ENCODE measurements at places on chromosomes 11 and 22.

DNA sequence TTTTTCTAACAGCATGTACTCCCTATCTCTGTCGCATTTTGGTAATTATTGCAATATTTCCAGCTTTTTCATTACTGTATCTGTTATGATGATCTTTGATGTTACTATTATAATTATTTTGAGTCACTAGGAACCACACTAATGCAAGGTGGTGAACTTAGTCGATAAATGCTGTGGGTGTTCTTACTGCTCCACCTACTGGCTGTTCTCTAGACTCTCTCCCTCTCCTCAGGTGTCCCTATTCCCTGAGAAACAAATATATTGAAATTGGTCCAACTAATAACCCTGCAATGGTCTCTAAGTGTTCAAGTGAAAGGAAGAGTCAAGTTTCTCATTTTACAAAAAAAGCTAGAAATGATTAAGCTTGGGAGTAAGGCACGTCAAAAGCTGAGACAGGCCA lies 10.5 kb downstream of the ARL14EP start:
- DNase-seq, result no peak

- DNase-seq, result no peak
These were observed 459.9 kb upstream of the CADM1 start for GRCh38 chr11:115964091-115964490.

DNA sequence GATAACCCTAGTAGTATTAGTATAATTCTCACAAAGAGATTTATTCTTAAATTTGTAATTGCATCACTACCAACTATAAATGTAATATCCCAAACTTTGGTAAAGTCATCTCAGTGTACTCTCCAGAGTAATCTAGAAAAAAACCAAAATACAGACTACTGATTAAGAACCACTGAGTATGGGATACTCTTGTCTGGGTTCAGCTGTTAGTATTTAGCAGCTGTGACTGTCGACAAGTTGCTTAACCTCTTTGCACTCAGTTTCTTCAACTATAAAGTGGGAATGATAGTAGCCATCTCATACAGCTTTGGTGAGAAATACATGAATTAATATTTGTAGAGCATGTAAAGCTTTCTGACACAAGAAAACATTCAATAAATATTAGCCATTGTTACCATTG lies 35.3 kb downstream of the C11orf65 start:
- DNase-seq, result no peak

- no peak for DNase-seq
These were observed 142.0 kb downstream of the TRIM29 start for GRCh38 chr11:119995730-119996491.

- DNase-seq, result no peak
These were observed 38.1 kb upstream of the CALCB start for GRCh38 chr11:15035283-15035682.

GRCh38 chr11:63380130-63380529 lies 10.5 kb downstream of the SLC22A9 start:
- DNase-seq, result no peak

- no peak for DNase-seq
These were observed 92.9 kb upstream of the SLC22A12 start for GRCh38 chr11:64498136-64498535.

- peak; percentile 63 for DNase-seq
These were observed 10.3 kb downstream of the PARVG start for GRCh38 chr22:44191036-44191454.

GRCh38 chr11:85661972-85662664 lies 2.8 kb downstream of the CREBZF start:
- no peak for DNase-seq

GRCh38 chr22:37032134-37032534 lies 12.6 kb downstream of the MPST start:
- DNase-seq, result no peak

- no peak for DNase-seq
These were observed 40.7 kb downstream of the MOB2 start for GRCh38 chr11:1445741-1446445.

DNA sequence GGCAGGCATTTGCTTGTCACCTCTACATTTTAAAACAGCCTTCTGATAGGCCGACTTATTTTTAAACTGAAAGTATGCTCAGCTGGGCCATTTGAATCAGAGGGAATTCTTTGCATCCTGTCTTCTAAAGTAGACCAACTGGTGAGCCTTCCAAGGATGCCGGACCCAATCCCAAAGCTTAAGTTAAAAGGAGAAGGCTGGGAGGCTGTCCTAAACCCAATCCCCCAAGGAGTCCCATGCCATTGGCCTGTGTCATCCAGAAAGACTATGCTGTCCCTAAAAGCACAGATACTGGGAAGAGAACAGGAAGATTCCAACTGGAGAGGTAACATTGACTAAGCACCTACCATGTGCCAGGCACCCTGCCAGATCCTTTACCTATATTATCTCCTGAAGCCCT lies 18.0 kb downstream of the TENM4 start:
- no peak for DNase-seq

GRCh38 chr22:30910358-30910757 lies 58.2 kb downstream of the MORC2 start:
- DNase-seq, result no peak

- DNase-seq, result no peak
These were observed 101.3 kb upstream of the GAL start for GRCh38 chr11:68583041-68583446.

GRCh38 chr11:2319791-2320472 lies 18.1 kb downstream of the TSPAN32 start:
- no peak for DNase-seq

GRCh38 chr11:104774578-104774977 lies 123.7 kb downstream of the CASP12 start:
- no peak for DNase-seq

GRCh38 chr22:19880786-19881569 lies 26.3 kb upstream of the GNB1L start:
- DNase-seq, result no peak

GRCh38 chr11:46332568-46333393 lies 14.5 kb upstream of the DGKZ start:
- DNase-seq, result no peak

DNA sequence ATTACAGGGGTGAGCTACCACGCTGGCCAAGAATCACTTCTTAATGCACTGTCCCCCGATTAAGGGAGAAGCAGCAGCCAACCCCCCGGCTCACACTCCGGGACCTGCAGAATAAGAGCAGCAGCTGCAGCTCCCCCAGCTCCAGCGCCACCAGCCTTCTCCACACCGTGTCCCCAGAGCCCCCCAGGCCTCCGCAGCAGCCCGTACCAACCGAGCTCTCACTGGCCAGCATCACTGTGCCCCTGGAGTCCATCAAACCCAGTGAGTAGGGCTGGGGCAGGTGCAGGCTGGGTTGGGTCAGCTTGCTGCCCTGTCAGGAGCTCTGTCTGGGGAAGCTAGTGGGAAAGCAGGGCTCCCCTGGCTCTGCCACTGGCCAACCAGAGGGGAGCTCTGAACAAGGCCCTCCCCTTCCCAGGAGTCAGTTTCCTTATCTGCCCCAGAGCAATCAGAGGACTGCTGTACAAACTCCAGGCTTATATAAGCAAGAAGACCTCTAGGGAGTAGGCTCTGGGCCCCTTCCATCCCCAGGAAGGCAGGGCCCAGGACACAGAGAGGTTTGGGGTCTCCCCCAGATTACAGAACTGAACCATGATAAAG lies 8.5 kb upstream of the SH3BP1 start:
- DNase-seq, result no peak

DNA sequence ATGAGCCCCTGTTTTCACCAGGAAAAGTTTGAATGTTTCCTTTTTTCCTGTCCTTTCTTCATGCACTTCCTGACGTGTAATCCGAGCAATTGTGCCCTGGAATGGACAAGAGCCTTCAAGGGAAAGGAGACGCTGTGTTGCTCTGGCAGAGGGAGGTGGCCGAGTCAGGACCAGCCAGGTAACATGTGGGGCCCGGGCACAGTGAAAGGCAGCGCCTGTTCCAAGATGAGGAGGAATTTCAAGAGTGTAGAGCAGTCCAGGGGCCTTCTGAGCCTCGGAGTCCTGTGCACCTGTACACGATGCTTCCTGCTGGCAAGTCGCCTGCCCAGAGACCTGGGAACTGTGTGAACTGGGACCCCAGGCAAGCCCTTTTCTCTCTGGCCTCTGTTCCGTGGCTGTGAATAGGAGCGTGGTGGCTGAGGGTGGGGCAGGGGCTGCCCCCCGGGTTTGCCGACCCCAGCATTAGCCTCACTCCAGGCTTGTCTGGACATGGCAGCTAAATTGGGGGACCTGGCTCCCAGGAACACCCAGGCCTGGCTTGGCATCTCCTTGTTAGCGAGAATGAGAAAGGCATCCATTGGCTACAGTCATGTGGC lies 92.0 kb downstream of the MYEOV start:
- no peak for DNase-seq

- no peak for DNase-seq
These were observed 49.3 kb downstream of the CABIN1 start for GRCh38 chr22:24060375-24060788.

DNA sequence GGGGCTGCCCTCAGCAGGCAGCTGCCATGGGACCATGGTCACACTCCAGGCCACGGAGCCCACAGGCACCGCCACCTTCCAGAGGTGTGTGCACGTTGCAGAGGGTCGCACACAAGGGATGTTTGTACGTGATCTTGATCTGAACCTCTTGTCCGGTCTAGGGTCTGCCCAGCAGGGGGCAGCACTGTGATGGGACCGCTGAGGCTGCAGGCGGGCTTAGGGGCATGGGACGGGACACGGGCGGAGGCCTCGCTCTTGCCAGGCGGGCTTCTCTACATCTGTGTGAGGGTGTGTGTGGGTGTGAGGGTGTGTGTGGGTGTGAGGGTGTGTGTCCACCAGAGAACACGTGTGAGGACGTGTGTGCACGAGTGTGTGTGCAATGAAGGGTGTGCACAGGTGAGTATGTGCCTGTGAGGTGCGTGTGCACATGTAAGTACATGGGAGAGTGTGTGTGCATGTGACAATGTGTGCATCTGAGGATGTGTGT lies 52.4 kb downstream of the CACNA1I start:
- peak; percentile 72 for DNase-seq

DNA sequence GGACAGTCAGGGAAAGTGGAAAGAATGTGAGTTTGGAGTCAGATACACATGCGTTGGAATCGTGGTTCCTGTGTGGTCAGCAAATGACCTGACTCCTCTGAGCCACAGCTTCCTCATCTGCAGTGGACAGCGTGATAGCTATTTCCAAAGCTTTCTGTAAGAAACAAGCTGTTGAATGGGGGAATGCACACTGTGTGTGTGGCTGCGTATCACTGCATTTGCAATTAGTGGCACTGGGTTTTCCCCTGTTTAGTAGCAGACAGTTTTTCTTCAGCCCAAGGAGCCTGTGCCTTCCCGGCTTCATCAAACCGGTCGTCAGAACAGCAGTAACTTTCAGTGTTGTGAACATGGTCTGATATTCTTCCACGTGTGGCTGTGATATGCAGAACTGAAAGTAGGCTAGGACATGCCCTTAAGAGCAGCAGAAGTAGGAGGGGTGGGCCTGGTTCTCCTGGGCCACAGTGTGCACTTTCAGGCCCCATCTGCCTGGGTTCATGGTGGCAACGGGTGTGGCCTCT lies 121.5 kb downstream of the RRAS2 start:
- DNase-seq, result peak; percentile 70

GRCh38 chr11:44466531-44467205 lies 98.8 kb upstream of the CD82 start:
- no peak for DNase-seq

GRCh38 chr22:37260901-37261336 lies 16.9 kb upstream of the RAC2 start:
- DNase-seq, result peak; percentile 77

- DNase-seq, result no peak
These were observed 8.5 kb upstream of the CYTH4 start for GRCh38 chr22:37273846-37274225.

GRCh38 chr11:130403271-130403804 lies 25.1 kb downstream of the ADAMTS8 start:
- no peak for DNase-seq

- DNase-seq, result no peak
These were observed 29.1 kb upstream of the TP53I11 start for GRCh38 chr11:44979543-44980399.

GRCh38 chr22:37802310-37803194 lies 5.2 kb upstream of the GCAT start:
- no peak for DNase-seq

GRCh38 chr11:26037716-26038115 lies 294.2 kb upstream of the ANO3 start:
- no peak for DNase-seq

DNA sequence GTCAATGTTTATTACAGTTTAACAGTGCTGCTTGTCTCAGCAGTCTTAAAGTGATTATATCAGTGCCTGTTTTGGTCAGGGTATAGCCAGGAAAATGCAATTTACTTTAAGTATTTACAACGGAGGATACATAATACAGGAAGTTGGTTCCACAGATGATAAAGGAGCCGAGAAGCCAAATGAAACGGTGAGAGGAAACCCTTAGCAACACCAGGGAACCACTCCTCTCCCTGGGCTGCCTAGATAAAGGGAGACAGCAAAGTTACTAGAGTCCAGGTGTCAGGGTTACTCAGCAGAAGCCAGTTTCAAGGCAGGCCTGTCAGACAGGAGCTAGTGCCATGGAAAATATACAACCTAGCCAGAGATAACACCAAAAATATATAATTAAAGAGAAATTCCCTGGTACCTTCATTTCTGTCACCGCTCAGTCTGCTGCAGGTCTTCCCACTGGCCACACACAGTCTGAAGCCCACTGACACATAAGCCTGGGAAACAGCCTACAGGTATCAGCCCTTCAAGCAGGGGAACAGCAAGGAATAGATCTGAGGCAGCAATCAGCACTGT lies 55.5 kb downstream of the FAM76B start:
- no peak for DNase-seq

DNA sequence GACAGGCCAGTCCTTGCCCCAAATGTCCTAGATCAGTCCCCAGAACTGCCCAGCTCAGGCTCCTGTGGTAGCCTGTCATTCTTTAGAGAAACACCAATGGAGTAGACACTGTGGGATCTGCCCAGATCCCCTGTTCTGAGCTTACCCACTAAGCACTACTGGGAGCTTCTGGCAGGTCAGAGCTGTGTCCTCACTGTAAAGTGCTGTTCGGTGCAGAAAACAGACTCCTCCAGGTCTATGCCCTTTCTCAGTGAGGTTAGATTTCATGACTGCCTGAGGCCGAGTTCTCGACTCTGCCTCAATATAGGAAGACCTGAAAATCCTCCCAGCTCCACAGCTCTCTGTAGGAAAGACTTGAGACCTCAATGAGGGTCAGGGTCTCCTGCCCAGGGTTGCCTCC lies 67.5 kb upstream of the IGLL5 start:
- DNase-seq, result no peak

DNA sequence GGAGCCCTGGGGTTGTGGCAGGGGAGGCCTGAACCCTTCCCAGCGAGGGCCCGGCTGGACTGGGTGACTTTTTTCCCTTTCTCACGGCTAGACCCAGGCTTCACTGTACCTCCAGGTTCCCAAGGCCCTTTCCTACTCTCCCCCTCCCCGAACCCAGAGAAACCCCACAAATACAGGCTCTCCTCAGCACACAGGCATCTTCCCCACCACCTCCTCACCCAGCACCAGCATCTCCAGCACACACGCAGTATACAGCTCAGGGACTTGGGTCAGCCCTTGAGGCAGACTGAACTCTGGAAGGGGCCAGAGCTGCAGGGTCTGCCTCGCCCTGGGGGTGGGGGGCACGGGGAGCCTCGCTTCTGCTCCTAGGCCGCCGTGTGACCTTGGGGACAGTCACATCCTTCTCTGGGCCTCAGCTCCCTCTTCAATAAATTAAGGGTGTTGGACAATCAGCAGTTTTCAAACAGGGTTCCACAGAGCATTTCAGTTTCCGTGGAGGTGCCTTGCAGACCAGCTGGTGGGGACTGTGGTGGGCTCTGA lies 4.5 kb downstream of the TMPRSS13 start:
- no peak for DNase-seq

GRCh38 chr22:26023104-26023775 lies 146.0 kb upstream of the SEZ6L start:
- no peak for DNase-seq

Measured in GM10248 (cell line).